ENCODE measurements at places on chromosomes 7 and 10.

DNA sequence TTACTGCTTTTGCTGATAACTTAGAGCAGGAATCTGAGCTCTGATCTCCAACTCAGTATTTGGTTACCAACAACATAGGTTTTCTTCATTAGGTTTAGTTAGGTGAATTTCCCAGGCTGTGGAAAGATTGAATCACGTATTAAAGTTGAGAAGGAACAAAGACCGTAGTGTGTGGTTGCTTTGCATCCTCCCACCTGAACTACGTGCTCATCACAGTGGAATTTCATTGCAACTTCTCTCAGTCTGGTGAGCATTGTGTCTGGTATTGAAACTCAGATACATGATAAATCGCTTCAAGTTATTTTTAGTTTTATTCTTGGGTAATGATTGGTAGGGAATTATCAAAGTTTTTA is 139.4 kb upstream of the AKR1E2 start:
- no peak for DNase-seq

DNA sequence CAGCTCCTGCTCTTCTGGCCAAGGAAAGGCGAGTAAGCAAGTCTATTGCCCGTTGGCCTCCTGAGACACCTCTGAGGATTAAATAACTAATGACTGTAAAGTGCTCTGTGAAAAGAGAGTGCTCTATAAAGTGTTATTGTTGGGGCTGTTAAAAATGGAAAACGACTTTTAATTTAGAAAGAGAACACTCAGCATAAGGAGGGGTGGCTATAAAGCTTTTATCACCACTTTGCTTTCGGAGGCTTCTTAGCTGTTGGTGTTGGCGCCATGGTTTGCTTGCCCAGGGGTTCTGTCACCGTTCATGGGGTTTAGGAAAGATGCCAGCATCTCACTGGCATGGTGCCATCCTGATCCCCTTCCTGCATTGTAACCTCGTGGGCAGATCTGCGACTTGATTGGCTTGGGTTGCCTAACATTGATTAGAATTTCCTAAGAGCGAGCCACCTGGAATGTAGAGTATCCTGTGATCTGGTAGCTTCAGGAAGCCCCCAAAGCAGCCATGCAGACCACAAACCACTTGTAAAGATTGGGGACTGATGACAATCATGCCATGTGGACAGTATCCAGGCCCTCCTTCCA is 509.9 kb downstream of the LRMDA start:
- DNase-seq, result no peak

DNA sequence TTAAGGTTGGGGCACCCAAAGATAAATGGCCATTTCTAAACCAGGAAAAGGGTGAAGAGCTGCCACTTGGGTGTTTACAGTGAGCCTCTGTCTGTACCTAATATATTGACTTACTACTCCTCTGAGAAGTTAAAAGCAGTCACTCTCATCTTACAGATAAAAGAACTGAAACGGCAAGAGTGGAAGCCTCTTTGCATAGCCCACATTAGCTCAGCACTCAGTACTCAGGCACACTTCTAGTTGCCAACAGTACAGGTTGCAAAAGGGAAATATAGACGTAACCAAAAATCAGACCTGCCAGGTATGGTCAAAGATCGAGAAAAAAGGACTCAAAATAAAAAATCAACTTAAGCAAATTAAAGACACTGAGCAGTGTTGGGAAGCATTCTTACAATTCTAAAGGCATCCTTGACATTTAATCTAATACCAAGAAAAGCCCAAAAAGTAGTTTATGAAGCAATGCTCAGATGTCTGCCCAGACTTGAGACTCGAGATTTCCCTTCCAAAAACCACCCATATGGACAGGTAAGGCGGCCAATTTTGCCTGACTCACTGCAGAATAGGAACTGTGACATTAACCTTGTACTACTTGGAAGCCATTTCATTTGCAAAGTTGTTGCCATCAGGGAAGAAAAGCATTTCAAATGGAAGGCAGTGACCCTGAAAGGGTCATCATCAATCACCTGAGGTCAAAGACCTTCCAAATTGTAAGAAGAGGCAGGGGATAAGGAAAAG is 139.3 kb downstream of the SLC25A13 start:
- DNase-seq, result no peak

DNA sequence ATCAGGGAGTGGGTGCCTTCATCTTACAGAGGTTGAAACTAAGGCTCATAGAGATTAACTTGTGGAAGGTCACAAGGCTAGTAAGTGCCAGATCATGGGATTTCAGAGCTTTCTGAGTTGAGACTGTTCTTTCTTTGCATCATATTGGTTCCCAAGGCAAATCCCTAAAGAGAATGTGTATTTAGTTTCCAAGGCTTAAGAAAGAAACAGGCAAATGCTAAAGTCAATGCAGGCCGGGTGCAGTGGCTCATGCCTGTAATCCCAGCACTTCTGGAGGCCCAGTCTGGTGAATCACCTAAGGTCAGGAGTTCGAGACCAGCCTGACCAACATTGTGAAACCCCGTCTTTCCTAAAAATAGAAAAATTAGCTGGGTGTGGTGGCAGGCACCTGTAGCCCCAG is 19.8 kb downstream of the CDK1 start:
- DNase-seq, result no peak

- DNase-seq, result no peak
These were observed 199.0 kb downstream of the PTEN start for GRCh38 chr10:88062385-88062784.

GRCh38 chr7:28395831-28396230 is 16.5 kb upstream of the CREB5 start:
- DNase-seq, result no peak

Measured in CD4-positive, alpha-beta T cell treated with Interleukin-21 for 1 hour (primary cell).